ENCODE measurements at places on chromosomes 12 and 14.

GRCh38 chr12:87656311-87656710, 372.9 kb downstream of the C12orf50 start:
- no peak for DNase-seq

GRCh38 chr14:52080808-52081755, 12.2 kb upstream of the NID2 start:
- DNase-seq = no peak

DNA sequence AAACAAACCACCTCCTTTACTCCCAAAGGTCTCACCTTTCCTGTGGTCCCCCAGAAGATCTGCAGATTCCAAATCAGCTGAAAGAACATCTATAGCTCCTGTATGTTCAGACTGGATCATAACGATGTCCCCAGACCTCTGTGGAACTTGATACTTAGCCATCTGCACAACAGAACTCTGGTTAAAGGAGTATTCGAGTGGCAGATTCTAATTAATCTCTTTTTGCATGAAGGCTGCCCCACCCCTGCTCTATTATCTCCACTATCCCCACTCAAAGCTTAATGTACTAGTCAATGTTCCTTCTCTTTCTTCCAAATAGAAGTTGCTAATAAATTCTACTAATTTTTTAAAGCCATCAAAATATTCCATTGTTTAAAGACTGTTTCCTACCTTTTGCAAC, 22.8 kb downstream of the GSTZ1 start:
- no peak for DNase-seq

- DNase-seq = no peak
Measured at GRCh38 chr14:58881433-58881832, 243.7 kb downstream of the DACT1 start.

DNA sequence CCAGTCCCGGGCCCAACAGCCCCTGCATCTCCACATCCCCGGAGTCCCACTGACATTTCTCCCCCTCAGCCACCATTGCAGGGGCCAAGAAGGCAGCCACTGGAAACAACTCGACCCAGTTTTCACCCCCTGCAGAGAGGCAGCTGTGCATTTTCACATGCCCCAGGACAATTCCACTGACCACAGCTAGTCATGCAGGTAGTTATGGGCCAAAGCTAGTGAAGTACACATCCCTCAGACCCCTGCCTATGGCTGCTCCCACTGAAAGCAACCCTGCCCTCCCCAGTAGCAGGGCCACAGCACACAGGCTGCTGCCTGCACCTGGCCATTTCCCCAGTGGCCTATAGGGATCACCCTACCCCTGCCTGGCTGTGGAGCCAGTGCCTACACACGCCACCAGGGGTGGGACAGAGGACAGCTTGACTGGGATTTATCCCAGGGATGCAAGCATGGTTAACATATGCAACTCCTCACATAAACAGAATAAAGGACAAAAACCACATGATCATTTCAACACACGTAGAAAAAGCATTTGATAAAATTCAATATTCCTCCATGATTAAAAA, 154.0 kb downstream of the NDUFA12 start:
- no peak for DNase-seq

DNA sequence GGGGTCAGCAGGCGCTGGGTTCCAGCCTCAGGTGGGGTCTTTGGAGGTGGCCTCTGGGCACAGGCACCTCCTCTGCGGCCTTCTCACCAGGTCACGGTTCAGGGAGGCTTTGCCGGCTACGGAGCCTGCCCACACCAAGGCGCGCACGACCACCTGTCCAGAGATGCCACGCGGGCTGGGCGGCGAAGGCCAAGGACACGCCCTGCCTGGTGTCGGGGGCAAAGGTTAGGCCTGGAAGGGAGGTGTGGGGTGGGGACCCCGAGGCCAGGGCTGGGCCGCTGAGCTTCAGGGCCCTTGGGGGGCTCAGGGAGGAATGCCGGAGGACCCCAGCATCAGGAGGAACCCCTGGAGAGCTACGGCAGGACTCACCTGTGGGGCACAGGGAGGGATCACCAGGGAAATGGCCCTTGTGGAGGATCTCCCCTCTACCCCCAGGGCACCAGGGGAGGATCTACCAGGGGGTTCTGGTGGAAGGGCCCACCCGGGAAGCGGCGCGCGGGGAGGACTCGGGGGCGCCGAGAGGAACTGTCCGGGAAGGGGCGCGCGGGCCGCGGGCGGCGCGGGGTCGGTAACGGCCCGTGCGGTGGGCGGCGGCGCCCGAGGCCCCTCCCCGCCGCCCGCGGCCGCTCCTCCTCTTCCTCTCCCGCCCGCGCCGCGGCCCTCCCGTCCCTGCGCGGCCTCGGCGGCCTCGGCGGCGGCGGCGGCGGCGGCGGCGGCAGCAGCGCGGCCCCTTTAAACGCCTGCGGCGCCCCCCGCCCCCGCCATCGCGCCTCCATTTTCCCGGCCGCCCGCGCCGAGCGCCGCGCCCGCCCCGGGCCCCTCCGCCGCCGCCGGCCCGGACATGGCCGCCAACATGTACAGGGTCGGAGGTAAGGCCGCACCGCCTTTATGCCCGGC, at the start of gene MTA1:
MTA1 (plus strand) TSS at position 633 of the 897 bp plus-strand sequence; CDS start at position 842, 209 bp downstream.
- DNase-seq = no peak

DNA sequence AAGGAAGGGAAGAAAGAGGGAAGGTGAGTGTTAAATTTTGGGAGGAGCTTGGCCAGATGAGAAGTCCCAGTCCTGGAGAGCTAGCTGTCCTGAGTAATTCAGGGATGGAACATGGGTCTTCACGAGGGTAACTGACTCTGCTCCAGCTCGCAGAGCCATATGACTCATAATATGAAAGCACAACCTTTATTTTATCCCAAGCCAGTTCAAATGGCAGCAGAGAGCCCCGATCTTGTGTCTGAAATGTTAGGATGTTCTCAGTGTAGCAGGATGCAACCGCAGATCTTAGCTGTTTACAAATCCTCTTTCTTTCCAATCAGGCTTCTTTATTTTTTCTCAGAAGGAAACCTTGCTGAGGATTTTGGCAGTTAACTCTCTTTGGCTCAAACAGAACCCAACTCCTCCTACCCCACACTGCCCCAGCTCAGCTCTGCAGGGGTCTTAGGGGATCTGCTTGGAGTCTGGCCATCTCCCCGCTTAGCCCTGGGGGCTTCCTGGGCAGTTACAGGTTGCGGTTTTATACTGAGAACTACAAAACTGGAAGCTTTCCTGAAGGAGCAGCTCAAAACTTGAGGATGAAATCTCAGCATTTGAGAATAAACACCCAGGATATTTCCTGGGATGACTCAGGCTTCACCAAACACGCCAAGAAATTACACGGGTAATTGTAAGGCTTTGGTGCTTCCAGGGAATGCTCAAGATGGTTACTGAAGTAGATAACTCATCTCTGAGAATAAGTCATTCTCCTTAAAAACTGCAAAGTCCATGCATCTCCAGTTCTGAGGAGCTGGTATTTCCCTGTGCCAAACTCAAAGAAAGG, 92.5 kb downstream of the VCPKMT start:
- no peak for DNase-seq

- no peak for DNase-seq
Measured at GRCh38 chr14:22081337-22081736, 407.7 kb upstream of the OR4E1 start.

DNA sequence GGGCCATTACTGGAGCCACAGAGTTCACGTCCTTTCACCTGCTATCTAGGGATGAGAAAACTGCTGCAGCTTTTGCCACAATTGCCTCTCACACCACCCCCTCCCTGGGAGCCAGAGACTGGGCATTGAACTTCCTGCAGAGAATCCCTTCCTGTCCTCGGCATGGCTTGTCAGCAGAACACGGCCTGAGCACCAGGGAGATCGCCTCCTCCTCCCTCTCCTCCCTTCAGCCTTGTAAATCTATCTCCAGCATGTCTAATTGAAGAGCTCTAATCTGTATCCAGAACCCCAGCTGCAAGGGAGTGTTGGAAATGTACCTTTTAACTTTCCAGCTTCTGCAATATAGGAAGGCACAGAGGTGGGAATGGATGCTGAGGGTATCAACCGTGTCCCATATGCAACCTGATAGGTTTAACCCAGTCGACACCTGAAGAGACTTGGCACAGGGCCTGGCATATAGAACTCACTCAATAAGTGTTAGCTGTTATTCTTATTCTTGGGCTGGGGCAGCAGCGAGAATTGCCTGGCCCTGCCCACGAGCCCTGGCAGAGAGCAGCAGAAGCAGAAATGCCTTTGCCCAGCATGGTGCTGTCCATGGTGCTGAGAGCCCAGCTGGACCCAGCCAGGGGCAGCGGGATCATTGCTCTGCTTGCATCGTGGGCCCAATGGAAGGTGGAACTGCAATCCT, 26.8 kb downstream of the TMEM63C start:
- DNase-seq = no peak

DNA sequence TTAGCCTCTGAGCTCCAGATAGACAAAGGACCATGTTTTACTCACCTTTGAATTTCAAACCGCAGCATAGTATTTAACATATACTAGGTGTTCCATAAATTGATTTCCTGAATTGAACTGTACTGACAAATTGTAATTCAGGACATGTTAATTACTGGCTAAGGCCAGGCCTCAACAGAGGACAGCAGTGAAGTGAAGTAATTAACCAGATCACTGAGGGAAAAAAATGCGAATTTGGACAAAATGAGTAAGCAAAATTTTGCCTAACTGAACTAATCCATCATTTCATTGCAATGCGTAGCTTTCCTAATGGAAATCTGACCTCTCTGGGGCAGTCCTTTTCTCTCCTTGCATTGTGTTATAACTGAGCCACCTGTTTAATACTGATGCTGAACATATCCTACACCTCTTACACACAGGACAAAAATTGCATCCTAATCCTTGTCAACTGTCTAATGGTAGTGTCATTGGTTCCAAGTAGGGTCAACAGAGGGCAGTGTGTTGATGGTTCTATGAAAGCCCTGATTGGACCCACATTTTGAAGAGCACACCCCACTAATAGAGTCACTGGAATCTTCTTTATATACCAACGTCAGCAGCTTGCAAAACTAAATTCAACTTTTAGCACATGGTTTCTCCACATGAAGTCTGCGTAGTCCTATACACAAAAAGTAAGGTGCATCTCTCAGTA, 148.4 kb downstream of the SLC25A21 start:
- no peak for DNase-seq

Measured in thoracic aorta (tissue), 2 donors.